ENCODE measurements at places on chromosomes 1 and 21.

- DNase-seq: no peak
Observed at GRCh38 chr21:41432562-41433460, 6.8 kb downstream of the MX1 start.

DNA sequence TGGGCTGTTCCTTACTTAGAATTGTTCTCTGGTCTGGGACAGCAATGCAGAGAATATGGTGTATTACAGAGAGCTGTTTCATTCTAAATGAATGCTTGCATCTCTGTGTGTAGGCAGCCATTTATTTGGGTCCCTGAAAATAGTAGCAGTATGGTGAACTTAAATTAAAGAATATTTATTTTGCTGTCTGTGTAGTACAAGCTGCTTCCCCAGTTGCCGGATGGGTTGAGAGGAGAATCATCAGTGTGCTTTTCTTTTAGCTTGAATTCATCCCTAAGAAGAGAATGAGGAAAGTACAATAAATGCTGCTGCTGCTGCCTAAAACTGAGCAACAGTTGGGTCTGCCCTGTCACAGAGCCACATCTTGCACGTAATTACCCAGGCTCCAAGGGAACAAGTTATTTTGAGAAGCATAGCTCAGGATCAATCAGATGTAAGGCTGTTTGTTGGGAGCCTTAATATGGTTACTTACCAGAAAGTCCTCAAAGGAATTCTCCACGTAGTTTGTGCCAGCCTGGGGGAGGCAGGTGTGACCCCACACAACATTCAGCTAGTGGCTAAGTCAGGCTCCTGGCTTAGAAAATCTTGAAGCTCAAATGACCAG, 16.6 kb downstream of the ACTN2 start:
- DNase-seq: no peak

- DNase-seq: no peak
Observed at GRCh38 chr1:94538243-94538827, 3.2 kb downstream of the F3 start.

DNA sequence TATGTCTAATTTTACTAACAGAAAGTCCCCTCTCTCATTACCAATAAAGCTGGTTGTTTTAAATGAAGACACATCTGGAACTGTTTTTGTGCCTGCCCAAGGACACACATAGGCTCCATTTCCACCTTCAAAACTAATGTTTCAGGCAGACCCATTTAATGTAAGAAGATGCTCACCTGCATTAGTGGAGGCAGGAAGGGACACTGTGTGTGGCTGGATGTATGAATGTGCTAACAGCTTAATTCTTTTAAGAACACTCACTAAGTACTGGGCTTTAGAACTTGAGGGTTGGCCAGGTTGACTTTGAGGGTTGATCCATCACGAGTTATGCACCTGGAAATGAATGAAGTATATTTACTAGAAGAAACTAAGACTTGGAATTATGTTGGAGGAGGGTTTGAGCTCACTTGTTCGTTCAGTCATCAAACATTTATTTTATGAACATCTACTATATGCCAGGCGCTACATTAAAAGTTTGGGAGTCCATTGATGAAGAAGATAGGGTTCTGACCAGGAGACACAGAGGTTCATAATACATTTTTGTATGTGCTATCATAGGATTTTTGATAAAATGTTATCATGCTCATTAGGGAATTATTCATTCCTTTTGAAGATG, 5.4 kb downstream of the JUN start:
- DNase-seq: no peak

DNA sequence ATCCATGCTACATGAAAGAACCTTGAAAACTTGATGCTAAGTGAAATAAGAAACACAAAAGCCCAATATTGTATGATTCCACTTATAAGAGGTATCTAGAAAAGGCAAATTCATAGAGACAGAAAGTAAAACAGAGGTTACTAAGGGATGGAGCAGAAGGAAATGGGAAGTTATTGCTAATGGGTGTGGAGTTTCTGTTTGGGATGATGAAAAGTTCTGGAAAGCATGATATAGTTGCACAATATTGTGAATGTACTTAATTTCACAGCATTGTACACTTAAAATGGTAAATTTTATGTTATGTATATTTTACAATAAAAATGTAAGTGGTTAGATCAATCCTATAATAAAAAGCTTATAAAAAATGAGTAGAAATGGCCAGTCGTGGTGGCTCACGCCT, 1.6 kb upstream of the NECAP2 start:
- no peak for DNase-seq

DNA sequence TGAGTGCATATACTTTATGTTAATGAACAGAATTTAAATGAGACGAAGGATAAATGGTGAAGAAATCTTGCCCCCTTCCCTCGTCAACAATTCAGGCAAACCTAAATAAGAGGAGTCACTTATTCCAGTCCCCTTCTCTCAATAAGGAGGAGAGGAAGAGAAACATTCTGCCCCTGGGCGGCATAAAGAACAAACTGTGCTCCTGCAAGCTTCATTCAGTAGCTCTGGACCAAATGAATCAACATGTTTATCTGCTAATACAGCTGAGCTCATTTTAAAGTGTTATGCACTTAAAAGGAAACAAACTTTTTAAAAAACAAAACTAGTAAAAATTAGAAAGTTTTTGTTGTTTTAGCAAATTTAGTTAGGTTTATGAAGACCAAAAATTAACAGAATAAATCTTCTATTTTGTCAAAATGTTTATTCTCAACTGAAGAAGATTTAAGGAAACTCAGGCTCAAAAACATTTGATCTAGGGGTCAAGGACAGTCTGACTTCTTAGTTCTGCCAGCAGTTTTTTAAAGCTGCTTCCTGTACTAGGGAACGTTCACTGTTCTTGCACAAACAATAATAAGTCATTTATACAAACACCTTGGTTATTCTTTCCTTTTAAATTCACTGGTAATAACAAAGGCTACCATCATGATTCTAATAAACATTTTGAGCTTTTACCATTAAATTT, 58.3 kb downstream of the AKT3 start:
- no peak for DNase-seq

GRCh38 chr1:218571491-218571890, 226.4 kb downstream of the TGFB2 start:
- DNase-seq: no peak

- peak; percentile 52 for DNase-seq
Observed at GRCh38 chr1:205774198-205775014, 876 bp downstream of the RAB29 start.

DNA sequence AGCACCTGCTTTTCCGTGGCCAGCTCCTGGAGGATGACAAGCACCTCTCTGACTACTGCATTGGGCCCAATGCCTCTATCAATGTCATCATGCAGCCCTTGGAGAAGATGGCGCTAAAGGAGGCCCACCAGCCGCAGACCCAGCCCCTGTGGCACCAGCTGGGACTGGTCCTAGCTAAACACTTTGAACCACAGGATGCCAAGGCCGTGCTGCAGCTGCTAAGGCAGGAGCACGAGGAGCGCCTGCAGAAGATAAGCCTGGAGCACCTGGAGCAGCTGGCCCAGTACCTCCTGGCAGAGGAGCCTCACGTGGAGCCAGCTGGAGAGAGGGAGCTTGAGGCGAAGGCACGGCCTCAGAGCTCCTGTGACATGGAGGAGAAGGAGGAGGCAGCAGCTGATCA, 413 bp downstream of the UBL4B start:
- DNase-seq: no peak

DNA sequence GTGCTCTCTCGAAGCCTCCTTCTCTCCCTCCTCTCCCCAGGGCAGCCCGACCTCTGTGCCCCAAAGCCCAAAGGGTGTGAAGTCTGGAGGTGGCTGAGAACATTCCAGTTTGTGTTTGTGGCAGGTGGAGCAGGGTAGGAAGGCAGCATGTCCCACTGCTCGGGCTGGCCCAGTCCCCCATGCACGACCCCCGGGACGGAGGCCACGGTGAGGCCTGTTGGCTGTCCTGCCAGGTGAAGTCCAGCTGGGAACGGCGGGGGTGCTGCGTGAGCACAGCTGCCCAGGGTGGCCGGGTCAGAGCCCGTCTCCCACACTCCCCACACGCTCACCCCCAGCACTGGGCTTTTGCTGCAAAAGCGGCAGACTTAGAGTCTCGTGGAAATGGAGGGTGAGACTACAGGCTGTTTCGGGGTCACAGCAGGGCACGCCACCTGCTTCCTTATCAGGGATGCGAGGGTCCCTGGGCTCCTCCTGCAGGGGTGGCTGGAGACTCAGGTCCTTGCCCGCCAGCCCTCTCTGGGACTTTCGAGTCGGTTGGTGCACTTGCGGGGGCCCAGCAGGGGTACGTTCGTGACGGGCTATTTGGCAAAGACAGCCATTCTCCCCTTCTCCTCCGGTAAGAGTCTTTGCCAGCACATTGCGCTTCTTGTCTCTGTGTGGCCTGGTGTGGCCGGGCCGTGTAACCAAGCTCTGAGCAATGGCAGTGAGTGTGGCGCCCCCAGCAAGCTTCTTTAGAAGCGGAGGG, 40.3 kb downstream of the MORN1 start:
- no peak for DNase-seq

DNA sequence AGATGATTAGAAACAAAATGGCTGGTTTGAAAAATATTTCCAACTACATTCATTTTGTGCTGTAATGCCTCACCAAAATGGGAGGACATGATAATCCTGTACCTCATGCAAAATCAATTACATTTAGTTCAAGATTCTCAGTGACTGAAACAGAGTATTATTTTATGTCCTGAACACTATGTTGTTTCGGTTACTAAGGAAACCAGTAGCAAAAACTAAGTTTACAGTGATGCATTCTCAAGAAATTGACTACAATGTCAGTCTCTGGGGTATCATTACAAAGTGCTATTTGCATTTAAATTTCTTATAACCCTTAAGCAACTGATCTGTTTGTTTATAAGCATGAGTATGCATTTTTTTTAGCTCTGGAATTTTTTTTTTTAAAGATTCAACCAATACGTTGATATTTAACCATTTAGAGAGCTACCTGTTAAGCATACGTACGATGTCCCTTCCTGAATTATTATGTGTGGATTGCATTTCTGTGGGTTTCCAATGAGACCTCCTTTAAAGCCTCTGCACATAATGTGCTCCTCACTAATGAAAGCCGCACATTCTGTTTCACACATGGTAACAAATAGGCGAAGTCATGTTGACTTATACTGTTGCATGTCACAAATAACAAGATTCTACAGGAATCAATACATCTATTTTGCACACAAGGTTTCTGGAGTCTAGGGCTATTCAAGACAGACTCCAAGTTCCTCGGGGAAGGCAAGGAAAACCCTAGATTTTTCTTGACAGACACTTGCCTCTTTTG, 1035.7 kb downstream of the ADGRL2 start:
- DNase-seq: no peak

DNA sequence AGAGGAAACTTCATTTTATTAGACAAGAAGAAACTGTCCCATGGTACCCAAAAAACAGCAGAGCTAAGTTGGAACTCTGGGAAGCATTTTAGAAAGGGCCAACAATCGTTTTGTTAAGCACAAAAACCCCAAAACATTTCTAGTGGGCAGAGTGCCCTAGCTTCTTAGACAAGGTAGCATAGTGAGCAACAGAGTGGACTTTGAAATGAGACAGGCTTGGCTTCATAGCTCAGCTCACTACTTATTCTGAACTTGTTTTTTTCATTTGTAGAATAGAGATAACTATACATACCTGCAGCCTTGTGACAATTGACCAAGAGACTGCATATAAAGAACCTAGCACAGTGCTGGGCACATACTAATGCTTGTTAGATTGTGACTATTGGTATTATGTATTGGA, 50.1 kb downstream of the HLX start:
- no peak for DNase-seq

GRCh38 chr1:36781098-36781497, 253.2 kb downstream of the GRIK3 start:
- DNase-seq: no peak

DNA sequence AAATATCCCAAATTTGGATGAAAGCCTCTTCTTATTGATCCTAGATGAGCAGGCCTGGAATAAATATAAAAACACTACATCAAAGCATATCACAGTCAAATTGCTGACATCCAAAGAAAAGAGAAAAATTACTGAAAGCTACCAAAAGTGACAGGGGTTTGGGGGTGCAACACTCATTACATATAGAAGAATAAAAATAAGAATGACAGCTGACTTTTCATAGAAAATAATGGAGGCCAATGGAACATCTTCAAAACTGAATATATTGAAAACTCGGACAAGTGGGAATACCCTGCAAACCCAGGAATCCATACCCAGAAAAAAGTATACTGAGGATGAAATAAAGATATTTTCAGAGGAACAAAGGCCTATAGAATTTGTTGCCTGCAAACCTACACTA, 84.0 kb downstream of the FOXJ3 start:
- no peak for DNase-seq

GRCh38 chr1:65965112-65965996, 172.7 kb downstream of the PDE4B start:
- DNase-seq: no peak

GRCh38 chr21:35868005-35868868, 192.1 kb downstream of the SETD4 start:
- no peak for DNase-seq

DNA sequence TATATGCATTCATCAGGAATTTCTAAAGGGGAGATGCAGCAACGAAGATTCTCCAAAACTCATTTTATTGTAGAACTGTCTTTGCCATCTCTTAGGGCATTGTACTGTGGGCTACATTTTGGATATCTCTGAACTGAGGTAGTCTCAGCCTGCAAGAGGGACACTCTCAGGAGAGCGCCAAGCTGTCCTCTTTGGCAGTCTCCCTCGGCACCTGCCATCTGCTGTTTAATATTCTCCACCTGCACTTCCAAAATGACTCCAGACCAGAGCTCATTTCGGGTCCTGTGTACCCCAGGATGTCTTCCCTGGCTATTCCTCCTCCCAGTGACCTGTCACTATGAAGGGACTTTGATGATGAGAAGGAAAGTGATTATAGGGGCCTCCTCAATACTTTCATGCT, 356.3 kb upstream of the C1orf174 start:
- DNase-seq: no peak

DNA sequence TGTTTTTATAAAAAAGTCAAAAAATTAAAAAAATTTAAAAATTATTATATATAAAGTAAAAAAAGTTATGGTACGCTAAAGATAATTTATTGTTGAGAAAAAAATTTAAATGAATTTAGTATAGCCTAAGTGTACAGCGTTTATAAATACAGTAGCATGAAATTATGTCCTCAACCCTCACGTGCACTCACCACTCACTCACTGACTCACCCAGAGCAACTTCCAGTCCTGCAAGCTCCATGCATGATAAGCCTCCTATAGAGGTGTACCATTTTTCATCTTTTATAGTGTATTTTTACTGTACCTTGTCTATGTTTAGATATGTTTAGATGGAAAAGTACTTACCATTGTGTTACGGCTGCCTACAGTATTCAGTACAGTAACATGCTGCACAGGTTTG, 5.1 kb downstream of the DISC1 start:
- DNase-seq: no peak

DNA sequence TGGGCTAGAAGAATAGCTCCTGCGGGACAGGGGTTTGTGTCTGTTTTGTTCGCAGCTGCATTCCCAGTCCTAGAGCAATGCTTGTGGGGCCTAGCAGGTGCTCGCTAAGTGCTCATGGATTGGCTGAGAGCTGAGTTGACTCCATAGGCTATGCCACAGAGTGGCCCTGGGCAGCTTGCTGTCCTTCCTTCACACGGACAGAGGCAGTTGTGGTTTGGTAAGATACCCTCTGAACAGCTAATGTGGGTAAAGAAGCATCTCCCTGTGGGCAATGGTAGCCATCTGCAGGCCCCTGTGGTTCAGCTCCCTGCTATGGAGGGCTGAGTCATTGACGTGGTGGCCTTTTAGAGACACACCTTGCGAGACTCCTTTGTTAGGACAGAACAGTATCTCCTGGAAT, 23.5 kb upstream of the LBR start:
- no peak for DNase-seq

GRCh38 chr21:15706696-15707095, 23.1 kb upstream of the USP25 start:
- DNase-seq: no peak
